ENCODE measurements at places on chromosomes 4 and X.

GRCh38 chr4:172404676-172405075 is 591.5 kb downstream of the GALNTL6 start:
- no peak for DNase-seq

DNA sequence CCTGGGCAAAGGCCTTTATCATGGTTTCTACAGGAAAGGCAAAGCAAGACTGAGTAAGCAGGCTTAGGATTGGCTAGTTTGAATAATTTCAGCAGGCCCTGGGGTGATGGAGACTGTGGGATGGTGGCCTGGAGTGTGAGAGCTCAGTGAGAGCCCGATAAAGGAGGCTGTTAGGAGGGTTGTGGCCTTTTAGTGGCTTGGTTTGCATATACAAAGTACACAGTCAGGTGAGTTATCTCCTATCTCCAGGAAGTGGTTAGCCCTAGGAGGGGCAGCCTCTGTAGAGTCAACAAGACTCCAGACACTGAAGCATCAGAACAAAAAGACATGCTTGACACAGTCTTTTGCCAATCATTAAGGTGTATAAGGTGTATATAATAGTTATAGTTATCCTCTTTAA is 157.2 kb downstream of the CFAP299 start:
- DNase-seq: peak; percentile 54

GRCh38 chrX:7771788-7772438 is 71.1 kb upstream of the VCX start:
- no peak for DNase-seq

GRCh38 chr4:177478496-177478895 is 36.3 kb upstream of the AGA start:
- DNase-seq: no peak

DNA sequence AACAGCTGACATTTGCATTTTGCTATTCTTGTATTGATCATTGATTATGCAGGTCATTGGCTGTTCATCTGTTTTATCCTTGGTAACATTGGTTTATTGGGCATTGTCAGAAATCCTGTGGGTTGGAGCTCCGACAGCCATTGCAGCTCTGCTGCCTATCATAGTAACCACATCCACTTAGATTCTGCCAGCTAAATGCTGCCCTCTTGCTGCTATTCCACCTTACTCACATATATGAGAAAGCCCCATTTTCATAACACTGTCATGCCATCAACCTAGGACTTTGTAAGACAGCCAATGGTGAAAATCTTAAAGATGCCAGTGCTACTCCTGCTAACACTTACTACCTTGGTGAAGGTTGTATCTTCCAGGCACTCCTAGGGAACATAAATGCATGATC is 187.3 kb upstream of the CXCL13 start:
- peak; percentile 16 for DNase-seq

DNA sequence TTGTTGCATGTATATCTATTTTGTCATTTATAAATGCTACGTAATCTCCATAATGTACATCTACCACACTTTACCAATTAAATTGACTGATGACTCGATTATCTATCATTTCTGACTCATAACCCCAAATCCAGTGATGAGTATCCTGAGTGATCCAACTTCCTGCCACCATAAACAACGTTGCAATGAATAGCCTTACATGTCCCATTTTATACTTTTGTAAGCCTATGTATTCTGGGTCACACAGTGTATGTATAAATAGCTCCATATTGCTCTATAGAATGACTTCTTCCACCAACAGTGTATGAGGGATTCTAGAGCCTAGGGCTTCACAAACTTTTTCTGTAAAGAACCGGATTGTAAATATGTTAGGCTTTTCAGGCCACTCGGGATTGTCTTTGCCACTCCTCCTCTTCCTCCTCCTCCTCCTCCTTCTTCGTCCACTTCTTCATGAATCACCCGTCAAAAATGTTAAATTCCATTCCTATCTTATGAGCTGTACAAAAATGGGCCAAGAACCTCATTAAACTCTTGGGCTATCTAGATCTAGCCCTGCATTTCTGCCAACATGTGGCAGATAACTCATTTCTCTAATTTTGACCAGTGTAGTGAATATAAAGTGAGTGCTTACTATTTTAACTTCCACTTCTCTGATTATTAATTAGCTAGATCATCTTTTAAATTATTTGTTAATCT is 672.2 kb upstream of the AMOT start:
- DNase-seq: no peak

- DNase-seq: no peak
Observed at GRCh38 chr4:82282875-82283274, 90.9 kb downstream of the HNRNPD start.

DNA sequence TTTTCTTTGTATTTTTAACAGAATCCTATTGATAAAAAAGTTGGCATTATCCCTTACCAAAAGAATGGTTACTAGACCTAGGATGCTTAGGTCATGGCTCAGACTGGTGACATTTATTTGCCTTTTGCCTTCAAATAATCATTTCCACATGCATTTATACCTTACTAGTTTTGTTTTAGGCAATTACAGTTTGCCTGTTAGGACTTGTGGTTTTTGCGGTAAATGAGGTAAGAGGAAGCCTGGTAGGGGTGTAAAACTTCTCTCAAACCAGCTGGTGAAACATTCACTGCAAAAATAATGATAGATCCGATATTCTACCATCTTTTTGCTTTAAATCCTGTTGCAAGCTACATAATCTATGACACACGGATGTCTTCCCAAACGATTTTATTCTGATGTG is 12.1 kb downstream of the LAMP2 start:
- DNase-seq: no peak

DNA sequence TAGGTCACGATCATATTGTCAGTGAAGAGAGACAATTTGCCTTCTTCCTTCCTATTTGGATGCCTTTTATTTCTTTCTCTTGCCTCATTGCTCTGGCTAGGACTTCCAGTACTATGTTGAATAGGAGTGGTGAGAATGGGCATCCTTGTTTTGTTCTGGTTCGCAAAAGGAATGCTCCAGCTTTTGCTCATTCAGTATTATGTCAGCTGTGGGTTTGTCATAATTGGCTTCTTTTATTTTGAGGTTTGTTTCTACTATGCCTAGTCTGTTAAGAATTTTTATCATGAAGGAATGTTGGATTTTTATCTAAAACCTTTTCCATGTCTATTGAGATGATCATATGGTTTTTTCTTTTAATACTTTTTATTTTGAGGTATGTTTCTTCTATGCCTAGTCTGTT is 152.3 kb upstream of the MAD2L1 start:
- no peak for DNase-seq

DNA sequence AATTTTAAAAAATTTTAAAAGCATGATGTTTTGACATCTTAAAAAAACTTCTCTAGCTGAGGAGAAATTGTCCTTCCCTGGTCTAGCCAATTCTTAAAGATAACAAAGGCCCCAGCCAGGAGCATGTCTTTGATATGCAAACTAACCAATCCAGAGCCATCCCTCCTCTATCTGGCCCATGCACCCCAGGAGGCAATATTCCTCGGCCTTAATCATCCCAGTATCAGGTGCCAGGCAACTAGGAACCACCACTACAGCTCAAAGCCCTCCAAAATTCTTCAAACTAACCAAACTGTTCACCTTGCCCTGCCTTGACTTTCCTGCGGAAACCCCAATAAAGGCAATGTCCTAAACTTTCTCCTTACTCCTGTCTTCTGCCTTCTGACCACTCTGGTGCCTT is 97.8 kb upstream of the USP9X start:
- no peak for DNase-seq

GRCh38 chrX:71909956-71910355 is 689 bp upstream of the NHSL2 start:
- no peak for DNase-seq

DNA sequence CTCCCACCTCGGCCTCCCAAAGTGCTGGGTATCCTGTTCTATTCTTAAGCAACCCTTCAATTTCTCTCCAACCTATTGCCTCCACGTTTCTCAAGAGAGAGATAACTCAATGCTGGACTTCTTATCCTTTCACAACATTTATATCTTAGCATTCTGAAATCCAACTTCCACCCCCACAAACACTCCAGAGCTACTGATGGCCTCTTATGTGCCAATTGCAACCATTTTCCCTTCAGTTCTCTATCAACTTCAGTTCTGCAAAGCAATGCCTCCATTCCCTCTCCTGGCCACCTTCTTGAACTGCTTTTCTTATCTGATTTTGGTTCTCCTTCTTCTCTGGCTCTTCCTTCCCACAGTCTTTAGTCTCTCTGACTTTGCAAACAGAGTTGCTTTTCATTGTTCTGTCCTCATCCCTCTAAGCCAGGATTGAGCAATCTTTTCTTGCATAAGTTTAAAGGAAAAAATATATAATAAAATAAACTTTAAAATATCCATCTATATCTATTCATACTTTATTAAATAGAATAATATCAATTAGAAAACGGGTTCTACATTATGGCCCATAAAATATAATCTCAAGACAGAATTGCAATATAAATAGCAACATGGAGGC is 3.6 kb upstream of the STBD1 start:
- no peak for DNase-seq

DNA sequence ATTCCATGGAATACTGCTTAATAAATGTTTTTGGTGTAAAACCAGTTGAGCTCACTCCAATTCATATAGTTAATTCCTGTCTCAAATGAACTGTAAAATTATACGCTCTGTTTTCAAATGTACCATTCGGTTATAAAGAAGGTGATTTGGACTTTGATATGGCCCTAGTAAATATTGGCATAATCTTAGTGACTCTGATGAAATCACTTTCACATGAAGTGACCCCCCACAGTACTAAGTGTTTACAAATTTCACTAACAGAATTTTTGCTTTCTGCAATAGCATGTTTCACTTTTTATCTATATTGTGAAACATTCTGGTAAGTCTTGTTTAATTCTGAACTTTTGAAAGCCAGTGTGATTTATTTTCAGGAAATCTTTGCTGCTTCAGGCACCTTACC is 10.9 kb downstream of the GC start:
- DNase-seq: no peak

DNA sequence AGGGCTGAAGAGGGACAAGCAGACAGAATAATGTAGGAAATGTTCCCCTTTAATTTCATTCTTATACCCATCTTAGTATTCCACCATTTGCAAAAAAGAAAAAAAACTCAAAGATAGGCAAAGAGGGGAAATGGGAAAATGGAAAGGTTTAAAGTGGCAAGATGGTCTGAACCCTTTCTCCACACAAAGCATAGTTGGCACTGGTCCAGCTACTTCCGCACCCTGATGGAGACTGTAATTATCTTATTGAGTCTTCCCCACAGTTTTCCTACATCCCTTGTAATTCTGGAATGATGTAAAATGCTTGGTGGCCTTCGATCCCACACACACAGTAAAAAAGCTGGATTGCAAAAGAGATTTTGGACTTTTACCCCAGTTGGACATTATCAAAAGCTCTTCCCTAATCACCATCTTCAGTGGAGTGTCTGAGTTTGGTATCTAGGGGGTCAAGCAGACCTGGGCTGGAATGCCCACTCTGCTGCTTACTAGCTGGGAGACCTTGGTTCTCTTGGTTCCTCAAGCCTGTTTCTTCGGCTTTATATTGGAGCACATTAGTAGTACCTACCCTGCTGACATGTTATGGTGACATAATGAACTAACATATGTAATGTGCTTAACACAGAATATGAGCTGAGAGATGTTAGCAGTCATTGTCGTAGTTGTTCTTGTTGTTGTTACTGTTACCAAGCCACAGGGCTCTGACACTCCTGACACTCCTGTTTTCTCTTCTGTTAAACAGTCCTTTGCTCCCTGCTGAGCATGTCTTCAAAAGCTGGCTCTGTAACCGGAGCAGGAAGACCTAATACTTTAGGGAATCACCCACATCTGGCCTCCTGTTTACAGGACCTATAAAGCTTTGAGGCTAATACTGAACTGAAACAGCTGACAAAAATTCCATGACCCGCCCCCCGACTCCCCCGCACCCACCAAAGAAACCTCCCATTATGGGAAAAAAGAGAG is 4.7 kb downstream of the SRPX2 start:
- DNase-seq: no peak

Data from CD4-positive, alpha-beta T cell treated with Interferon alpha-2 for 1 hour (primary cell).